Neural crest cell (in vitro differentiated cells): ENCODE measurements at places on chromosomes 11 and 22. TPM values are rescaled to one million over a fixed set of nuclear protein-coding genes. Genes with fewer than 3 reads are reported as not detected.

DNA sequence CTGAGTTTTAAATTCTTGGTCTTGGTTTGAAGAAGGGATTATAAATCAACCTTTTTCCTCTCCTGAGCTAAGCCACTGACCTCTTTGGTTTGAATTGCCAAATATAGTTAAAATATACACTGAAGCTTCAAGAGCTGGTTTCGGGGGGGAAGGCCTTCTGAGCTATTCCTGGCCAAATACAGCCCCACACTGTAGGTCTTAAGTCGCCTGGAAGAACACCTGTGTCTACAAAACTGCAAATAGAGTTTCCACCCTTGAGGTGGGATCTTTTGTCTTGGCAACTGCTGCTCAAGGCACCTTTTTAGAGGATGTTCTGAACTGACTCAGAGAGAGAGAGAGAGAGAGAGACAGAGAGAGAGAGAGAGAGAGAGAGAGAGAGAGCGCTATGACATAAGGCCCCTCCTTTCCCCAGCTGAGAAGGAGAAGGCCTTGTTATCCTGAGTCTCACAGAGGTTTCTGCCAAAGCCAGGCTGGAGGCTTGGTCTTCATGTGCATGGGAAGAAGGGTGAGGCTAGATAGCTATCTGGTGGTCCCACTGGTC is 5.5 kb downstream of the ADM start:
- peak overlapping the region; percentile 5 for H3K4me3 ChIP-seq
- H3K4me1 ChIP-seq, result peaks cover 31% of the 10 kb centered on the region
- no peak overlapping the region for H3K27ac ChIP-seq
- no peaks in the 10 kb centered on the region for H3K36me3 ChIP-seq
- DNase-seq, result no peak
- peaks cover 47% of the 10 kb centered on the region for H3K27me3 ChIP-seq

DNA sequence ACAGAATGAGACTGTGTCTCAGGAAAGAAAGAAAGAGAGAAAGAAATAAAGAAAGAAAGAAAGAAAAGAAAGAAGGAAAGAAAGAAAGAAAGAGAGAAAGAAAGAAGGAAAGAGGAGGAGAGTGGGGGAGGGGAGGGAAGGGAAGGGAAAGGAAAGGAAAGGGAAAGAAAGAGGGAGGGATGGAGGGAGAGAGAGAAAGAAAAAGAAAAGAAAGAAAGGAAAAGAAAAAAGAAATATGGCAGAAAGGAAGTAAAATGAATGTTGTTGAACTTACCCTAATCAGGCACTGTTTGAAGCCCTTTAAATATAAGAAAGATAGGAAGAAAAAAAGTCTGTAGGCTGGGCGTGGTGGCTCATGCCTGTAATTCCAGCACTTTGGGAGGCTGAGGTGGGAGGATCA is 276.1 kb downstream of the INSC start:
- no peak for DNase-seq
- peaks cover 7% of the 10 kb centered on the region for H3K36me3 ChIP-seq
- H3K27ac ChIP-seq, result no peak overlapping the region
- H3K4me1 ChIP-seq, result no peaks in the 10 kb centered on the region
- H3K4me3 ChIP-seq, result no peak overlapping the region

DNA sequence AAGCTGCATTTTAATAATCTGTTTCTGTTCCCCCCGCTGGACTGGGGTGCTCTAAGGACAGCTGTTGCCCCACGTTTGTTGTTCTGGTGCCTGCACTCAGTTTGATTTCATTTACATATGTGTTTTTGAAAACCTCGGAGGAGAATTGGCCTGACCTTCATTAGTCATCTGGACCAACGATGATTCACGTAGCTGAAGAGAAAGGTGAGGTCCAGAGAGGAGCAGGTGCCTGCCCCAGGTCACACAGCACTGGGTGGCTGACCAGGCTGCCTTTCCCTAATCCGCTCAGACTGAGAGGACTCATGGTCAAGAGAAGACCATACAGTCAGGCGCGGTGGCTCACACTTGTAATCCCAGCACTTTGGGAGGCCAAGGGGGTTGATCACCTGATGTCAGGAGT is 3.8 kb downstream of the CSDC2 start:
- no peak for DNase-seq
- no peaks in the 10 kb centered on the region for H3K36me3 ChIP-seq
- peaks cover 4% of the 10 kb centered on the region for H3K27me3 ChIP-seq
- H3K4me3 ChIP-seq, result no peak overlapping the region
- peaks cover 42% of the 10 kb centered on the region for H3K4me1 ChIP-seq

Gene UBQLNL
- 0.09 and 0.20 TPM in 2 replicates for total RNA-seq
